ENCODE measurements at places on chromosomes 16 and 17.

DNA sequence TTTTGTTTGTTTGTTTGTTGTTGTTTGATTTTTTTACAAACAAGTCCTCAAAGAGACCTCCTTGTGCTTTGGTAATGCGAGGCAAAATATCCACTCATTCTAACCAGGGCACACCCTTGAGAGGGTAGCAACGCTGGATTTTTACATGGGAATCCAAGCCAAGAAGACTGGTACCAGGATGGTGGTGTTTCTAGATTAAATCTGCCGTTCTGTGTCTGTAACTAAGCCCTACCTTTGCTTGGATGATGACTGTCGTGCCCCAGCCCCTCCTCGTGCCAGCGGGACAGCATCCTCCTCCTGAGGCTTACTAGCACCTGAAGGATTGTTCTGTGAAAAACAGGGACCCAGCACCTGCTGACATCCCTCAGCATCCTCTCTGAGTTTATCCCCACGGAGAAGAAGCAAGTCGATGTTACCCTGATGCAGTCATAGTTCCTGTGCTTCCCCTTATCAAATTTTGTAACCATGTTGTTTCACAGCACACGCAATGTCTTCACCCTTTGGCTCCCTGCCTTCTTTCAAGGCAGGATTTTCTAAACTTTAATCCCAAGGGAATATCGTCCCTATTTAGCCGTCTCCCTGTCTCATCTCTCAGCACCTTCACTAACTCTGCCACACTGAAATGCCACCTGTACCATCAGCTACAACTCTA, 5.1 kb upstream of the HSBP1 start:
- DNase-seq = no peak

DNA sequence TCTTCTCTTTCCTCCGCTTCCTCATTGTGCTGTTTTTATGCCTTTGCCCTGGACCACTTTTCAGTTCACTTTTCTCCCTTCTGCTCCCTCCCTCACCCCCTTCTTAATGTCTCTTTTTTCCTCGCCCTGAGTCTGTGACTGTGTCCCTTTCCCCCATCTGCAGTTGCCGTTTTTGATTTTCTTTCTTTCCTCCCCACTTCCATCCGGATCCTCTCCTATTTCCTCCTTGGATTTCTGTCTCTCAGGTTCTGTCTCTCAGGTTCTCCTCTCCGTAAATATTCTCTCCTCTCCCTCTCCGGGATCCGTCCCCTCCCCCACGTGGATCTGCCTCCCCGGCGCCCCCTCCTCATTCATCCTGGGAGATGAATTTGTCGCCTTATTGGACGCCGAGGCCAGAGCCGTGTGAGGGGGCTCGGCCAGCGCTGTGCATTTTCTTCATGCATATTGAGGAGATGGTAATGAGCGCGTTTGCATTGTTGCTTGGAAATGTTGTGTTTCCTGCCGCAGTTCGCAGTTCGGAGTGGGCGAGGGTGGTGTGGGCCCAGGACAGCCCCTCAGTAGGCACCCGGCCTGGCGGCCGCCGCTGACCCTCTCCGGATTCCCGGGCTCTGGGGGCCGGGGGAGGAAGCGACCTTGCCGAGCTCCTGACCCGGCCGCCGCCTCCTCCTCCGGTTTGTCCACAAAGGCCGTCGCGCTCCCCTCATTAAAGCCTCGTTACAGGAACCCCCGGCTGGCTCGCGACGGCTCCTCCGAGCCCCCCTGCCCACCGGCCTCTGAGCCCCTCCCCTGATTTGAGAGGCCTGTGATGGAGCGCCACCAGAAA, 4.5 kb upstream of the IRX3 start:
- no peak for DNase-seq

- DNase-seq = no peak
Measured at GRCh38 chr16:87966064-87966645, 14.9 kb downstream of the BANP start.

- DNase-seq = no peak
Measured at GRCh38 chr16:80375973-80376372, 164.8 kb upstream of the DYNLRB2 start.

DNA sequence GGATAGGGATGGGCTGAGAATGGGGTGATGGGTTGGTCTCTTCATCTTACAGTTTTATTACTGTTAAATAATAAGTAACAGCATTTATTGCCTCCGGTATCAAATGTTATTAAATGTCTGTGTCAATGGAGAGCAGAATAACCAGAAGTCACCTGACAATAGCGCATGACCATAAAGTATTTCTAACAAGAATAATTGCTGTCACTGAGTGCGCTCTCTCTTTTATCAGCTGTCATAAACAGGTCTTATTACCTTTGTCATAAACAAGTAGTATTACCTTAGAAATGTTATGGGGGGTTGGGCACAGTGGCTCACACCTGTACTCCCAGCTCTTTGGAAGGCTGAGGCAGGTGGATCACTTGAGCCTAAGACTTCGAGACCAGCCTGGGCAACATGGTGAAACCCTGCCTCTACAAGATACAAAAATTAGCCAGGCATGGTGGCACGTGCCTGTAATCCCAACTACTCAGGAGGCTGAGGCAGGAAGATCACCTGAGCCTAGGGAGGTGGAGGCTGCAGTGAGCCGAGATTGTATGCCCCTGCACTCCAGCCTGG, 120.6 kb downstream of the MAP2K6 start:
- no peak for DNase-seq

DNA sequence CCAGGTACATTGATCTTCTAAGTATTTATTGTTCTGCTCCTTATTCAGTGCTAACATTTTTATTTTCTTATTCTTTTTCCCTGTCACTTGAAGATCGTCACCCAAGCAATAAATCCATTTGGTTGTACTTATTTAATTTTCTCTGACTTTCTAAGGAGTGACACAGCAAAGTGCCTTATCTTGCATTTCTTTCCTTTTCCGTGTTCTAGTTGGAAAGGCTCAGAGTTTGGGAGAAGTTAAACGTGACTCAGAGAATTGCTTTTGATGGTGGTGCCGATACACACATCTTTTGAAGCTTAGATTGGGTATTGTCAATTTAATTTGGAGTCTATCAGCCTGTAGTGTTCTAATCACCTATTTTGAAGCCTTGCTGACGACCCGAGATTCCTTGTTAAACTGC, 72.0 kb downstream of the PITPNC1 start:
- no peak for DNase-seq

GRCh38 chr16:2846511-2847310, 11.3 kb downstream of the PRSS22 start:
- no peak for DNase-seq

Measured in NCI-H524 treated with DMSO at 0.1 percent for 48 hours (cell line).